ENCODE measurements at places on chromosomes 4 and X.

- DNase-seq: no peak
Measured at GRCh38 chr4:186726426-186727168, 2.9 kb upstream of the FAT1 start.

GRCh38 chrX:85052205-85052604 lies 48.5 kb downstream of the APOOL start:
- DNase-seq: no peak

DNA sequence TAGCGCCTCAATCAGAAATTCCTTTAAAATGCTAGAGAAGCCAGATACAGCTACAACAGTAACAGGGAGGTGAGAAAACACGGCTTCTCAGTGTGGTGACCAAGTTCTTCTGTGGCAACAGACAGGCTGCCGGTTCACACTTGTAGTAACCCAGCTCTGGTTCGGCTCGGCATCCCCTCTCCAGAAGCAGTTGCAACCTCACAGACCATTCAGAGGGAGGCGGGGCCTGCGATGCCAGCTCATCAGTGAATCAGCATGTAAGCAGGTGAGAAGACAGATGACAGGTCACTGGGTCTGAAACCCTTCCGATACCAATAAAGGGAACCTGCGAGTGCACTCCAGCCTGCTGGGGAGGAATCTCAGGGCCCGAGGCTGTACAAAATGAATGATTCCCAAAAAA lies 251.0 kb downstream of the KCNIP4 start:
- DNase-seq: no peak

- no peak for DNase-seq
Measured at GRCh38 chr4:122244764-122245163, 92.6 kb downstream of the BLTP1 start.

DNA sequence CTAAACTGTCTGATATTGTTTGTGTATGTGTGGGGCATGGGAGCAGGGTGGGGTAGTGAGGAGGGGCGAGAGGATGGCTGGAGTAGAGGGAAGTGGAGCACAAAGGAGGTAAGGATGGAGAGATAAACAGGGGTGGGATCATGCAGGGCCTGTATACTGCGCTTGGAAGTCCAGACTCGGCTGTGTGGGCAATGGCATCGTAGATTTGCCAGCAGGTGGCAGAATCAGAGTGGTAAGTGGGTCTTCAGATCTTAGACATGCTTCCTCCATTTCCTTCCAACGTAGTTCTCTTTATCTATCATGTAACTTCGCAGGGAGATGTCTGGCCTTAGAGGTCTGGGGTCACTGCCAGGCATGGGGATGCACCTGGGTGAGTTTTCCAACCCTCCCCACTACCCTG lies 155.5 kb downstream of the PDGFRA start:
- no peak for DNase-seq

- peak; percentile 1 for DNase-seq
Measured at GRCh38 chrX:103533511-103534216, 14.4 kb upstream of the RAB40A start.

GRCh38 chr4:80134936-80135701 lies 62.1 kb upstream of the ANTXR2 start:
- no peak for DNase-seq

DNA sequence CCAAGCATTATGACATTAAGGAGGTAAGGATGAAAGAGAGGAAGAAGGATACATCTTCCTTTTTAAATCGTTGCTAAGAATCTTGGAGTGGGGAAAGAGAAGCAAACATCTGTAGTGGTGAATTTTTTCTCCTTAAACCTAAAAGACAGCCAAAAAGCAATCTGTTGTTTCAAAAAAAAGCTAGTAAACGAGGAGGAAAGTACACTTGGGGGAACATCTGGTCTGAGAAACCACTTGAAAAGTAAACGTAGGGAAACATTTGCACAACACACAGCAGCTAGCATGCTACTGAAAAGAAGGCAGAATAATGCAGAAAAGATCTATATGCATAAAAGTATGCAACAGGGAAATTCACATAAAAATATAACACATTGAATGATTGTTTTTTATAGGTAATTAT lies 1485.6 kb downstream of the PCDH19 start:
- no peak for DNase-seq

DNA sequence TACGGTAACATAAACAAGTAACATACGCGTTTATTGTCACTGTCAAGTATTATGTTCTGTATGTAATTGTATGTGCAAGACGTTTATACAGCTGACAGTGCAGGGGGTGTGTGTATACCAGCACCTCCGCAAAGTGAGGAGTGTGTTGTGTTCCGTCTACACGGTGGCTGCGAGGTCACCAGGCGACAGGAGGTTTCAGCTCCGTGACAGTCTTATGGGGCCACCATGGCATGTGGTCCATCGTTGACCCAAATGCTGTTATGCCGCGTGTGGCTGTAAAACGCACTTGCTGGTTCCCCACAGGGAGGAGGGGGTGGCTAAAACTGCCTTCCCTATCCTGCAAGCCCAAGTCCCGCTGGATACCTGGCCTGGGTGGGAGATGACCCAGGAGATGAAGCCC lies 25.0 kb downstream of the NSG1 start:
- no peak for DNase-seq
